Astrocyte (in vitro differentiated cells and primary cell): ENCODE measurements at places on chromosomes 12 and 14.

DNA sequence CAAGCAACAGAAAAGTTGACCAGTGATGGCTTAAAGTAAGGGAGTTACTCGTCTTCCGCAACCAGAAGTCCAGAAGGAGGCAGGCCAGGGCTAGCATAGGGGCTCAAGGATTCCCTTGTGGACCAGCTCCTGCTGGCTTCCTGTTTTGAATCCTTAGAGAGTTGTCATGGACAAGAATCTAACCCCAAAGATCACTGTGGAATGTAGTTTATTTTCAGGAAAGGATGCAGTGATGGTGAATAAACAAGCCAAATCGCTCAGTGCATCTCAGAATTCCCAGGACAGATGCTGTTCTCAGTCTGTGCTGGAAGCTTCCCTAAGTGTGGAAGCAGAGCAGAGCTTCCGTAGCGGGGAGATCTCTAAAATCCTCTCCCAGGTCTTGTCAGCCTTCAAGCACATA is 311.3 kb downstream of the C12orf75 start:
- DNase-seq, result no peak
- no peaks in the 10 kb centered on the region for H3K27me3 ChIP-seq
- H3K27ac ChIP-seq, result no peak overlapping the region
- no peaks in the 10 kb centered on the region for H3K4me1 ChIP-seq

DNA sequence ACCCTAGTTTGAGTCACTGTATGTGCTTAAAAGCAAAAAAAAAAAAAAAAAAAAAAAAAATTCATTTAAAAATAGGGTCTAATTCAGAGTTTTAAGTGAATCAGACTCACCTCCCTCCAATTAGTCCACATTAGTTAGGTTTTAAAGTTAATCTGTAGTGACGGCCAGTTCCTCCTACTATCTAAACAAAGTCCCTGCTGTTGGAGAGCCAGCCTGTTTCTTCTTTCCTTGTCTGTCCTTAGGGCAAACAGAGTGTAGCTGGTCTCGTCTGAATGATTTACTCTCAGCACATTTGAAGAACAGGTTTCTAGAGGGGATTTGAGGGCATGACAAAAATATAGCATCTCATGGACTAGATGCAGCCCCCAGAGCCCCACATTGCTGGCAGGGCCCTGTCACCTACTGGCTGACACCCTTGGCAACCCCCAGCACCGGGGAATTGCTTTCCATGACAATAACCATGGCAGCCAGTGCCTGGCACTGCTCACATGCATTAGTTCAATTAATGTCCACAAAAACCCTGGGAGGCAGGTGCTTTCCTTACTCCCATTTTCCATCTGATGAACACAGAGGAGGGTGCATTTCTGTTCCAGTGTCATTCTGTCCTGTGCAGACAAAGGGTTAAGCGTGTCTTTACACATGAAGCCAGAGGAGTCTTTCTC is 138.3 kb downstream of the PLXNC1 start:
- no peak for DNase-seq
- H3K27me3 ChIP-seq, result no peaks in the 10 kb centered on the region
- H3K36me3 ChIP-seq, result no peaks in the 10 kb centered on the region
- no peak overlapping the region for H3K27ac ChIP-seq
- H3K4me1 ChIP-seq, result peaks cover 17% of the 10 kb centered on the region

DNA sequence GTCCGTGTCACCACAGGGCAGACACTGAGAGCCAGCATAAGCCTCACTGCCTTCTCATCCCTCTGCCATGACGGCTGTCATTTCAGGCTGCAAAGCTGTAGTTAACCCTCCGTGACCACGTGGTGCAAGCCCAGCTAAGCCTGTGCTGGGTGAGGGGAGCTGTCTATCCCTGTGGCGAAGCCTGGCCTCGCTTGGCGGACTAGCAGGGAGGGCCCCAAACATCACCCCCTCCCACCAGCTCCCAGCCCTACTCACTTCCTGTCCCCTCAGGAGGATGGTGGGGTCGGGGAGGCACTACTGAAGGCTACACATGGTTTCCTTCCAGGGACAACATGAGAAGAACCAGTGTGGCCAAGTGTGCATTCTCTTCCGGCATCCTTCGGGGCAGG is 88.2 kb downstream of the CHGA start:
- no peaks in the 10 kb centered on the region for H3K27me3 ChIP-seq
- DNase-seq, result no peak
- H3K27ac ChIP-seq, result no peak overlapping the region
- no peak overlapping the region for H3K4me3 ChIP-seq

GRCh38 chr12:120598674-120599463 is 17.7 kb upstream of the POP5 start:
- H3K4me1 ChIP-seq, result no peaks in the 10 kb centered on the region
- peak; percentile 20 for DNase-seq
- H3K27ac ChIP-seq, result no peak overlapping the region
- H3K27me3 ChIP-seq, result peaks cover 13% of the 10 kb centered on the region

- no peaks in the 10 kb centered on the region for H3K27me3 ChIP-seq
- no peaks in the 10 kb centered on the region for H3K36me3 ChIP-seq
- H3K27ac ChIP-seq, result no peak overlapping the region
- DNase-seq, result no peak
- no peaks in the 10 kb centered on the region for H3K4me1 ChIP-seq
These were observed 13.4 kb downstream of the AKAP5 start for GRCh38 chr14:64478634-64479250.

GRCh38 chr12:53265783-53266182 is 2.3 kb upstream of the ESPL1 start:
- no peak overlapping the region for H3K27ac ChIP-seq
- H3K4me1 ChIP-seq, result peaks cover 9% of the 10 kb centered on the region
- no peaks in the 10 kb centered on the region for H3K27me3 ChIP-seq
- no peak overlapping the region for H3K4me3 ChIP-seq
- DNase-seq, result no peak

DNA sequence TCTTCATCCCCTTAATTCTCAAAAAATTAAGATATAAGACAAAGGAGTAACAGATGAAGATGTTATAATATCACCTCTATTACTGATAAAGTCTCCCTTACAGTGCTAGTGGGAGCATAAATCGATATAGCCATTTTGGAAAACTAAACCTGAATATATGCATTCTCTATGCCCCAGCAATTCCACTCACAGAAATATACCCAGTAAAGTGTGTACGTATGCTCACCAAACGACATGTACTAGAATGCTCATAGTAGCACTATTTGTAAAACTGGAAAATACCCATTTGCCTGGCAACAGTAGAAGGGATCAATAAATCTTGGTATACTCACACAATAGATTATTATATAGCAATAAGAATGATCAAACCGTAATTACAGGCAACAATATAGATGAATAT is 44.0 kb upstream of the HIF1A start:
- H3K27me3 ChIP-seq, result no peaks in the 10 kb centered on the region
- no peaks in the 10 kb centered on the region for H3K36me3 ChIP-seq
- H3K27ac ChIP-seq, result no peak overlapping the region
- H3K4me3 ChIP-seq, result no peak overlapping the region

GRCh38 chr12:77437206-77437605 is 371.8 kb upstream of the E2F7 start:
- H3K27ac ChIP-seq, result no peak overlapping the region
- no peaks in the 10 kb centered on the region for H3K4me1 ChIP-seq
- H3K36me3 ChIP-seq, result no peaks in the 10 kb centered on the region
- DNase-seq, result no peak
- H3K27me3 ChIP-seq, result no peaks in the 10 kb centered on the region

DNA sequence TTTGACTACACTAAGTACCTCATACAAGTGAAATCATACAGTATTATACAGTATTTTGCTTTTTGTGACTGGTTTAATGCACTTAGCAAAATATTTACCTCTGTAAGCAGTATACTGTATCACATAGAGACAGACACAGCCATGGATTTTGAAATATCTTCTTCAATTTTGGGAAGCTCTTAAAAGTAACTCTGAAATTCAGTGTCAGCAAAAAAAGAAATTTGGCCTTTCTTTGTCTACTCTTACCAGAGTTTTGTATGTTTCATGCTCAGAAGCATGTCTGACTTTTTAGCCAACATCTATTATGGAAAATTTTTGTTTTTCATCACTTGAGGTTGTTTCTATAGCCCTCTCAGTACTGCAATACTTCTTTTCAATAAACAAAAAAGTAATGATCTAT is 1102.2 kb downstream of the TRHDE start:
- no peak overlapping the region for H3K4me3 ChIP-seq
- H3K27ac ChIP-seq, result no peak overlapping the region
- H3K27me3 ChIP-seq, result no peaks in the 10 kb centered on the region
- no peaks in the 10 kb centered on the region for H3K4me1 ChIP-seq
- H3K36me3 ChIP-seq, result no peaks in the 10 kb centered on the region

DNA sequence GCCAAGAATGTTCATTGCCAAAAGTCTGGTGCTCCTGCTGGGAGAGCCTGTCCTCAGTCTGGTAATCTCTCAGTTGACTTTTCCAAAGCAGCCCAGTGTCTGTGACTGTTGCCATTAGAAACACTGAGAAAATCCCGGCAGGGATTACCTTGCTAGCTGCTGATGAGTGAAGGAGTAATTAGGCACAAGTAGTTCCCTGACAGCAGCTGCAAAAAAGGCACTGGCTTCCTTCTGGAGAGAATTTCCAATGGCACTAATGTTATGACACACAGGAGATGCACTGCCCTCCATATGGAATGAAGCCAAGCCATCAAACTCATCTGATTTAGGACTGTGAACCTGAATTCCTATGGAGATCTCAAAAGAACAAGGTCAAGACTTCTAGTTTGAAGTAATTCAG is 1321.2 kb upstream of the SEL1L start:
- no peak overlapping the region for H3K4me3 ChIP-seq
- no peaks in the 10 kb centered on the region for H3K27me3 ChIP-seq
- H3K4me1 ChIP-seq, result peaks cover 5% of the 10 kb centered on the region

GRCh38 chr14:52873065-52873464 is 77.8 kb downstream of the FERMT2 start:
- no peaks in the 10 kb centered on the region for H3K27me3 ChIP-seq
- DNase-seq, result no peak
- H3K27ac ChIP-seq, result no peak overlapping the region

DNA sequence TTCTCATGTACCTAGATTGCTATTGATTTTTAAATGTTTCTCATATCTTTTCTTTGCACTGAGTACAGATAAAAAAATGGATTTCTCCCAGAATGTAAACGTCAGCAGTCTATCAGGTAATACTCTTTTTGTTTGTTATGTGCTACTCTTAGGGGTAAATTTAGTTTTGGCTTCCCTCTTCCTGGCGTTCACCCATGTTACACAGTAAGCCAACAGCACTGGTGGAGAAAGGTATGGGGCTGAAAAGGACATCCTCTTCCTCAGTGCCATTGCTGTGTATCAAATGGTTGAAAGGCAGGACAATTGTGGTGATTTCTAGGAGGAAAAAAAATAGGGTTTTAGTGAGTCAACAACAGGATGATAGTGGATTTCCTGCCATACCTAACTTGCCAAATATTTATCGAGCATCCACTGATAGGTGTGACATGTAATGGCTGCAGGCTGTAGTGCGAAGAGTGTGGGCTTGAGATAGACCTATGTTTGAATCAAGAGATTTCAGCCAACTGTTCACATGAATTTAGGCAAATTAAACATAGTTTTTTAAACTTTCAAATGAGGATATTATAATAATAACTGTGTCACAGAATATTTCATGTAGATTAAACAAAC is 7.5 kb downstream of the KLRF2 start:
- H3K4me3 ChIP-seq, result no peak overlapping the region
- H3K4me1 ChIP-seq, result no peaks in the 10 kb centered on the region
- H3K27me3 ChIP-seq, result no peaks in the 10 kb centered on the region
- DNase-seq, result no peak
- no peak overlapping the region for H3K27ac ChIP-seq
- no peaks in the 10 kb centered on the region for H3K36me3 ChIP-seq

DNA sequence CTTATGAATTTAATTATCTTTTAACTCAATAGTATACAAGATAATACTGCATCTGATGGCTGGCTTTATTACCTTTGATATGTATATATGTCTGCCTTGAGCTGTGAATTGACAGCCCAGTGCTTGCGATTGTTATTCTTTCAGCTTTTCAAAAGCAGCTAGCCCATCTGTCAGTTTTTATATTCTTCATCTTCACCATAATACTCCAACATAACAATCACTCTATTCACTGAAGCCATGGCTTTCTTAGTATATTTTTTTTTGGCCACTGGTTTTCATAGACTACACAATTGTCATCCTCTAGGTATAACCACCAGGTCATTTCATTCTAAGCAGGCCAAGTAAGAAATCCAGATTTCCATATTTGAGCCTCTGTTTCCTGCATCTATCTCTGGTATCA is 1026.1 kb downstream of the FSCB start:
- DNase-seq, result no peak
- H3K4me3 ChIP-seq, result no peak overlapping the region
- no peaks in the 10 kb centered on the region for H3K27me3 ChIP-seq
- no peaks in the 10 kb centered on the region for H3K4me1 ChIP-seq
- H3K36me3 ChIP-seq, result no peaks in the 10 kb centered on the region

GRCh38 chr12:52602552-52602951 is 1.3 kb upstream of the KRT72 start:
- H3K27me3 ChIP-seq, result peaks cover 65% of the 10 kb centered on the region
- H3K4me1 ChIP-seq, result no peaks in the 10 kb centered on the region
- DNase-seq, result no peak
- no peaks in the 10 kb centered on the region for H3K36me3 ChIP-seq
- no peak overlapping the region for H3K27ac ChIP-seq

GRCh38 chr12:46920499-46920898 is 94.7 kb upstream of the SLC38A4 start:
- H3K4me3 ChIP-seq, result no peak overlapping the region
- H3K4me1 ChIP-seq, result peaks cover 4% of the 10 kb centered on the region
- no peaks in the 10 kb centered on the region for H3K36me3 ChIP-seq
- H3K27me3 ChIP-seq, result no peaks in the 10 kb centered on the region

GRCh38 chr14:105145381-105146180 is 23.0 kb downstream of the JAG2 start:
- DNase-seq, result no peak
- H3K4me1 ChIP-seq, result no peaks in the 10 kb centered on the region
- no peak overlapping the region for H3K27ac ChIP-seq
- no peaks in the 10 kb centered on the region for H3K36me3 ChIP-seq
- no peaks in the 10 kb centered on the region for H3K27me3 ChIP-seq
- H3K4me3 ChIP-seq, result no peak overlapping the region

- H3K27me3 ChIP-seq, result no peaks in the 10 kb centered on the region
- H3K4me3 ChIP-seq, result no peak overlapping the region
- no peak for DNase-seq
- H3K27ac ChIP-seq, result no peak overlapping the region
These were observed 3.0 kb downstream of the SDSL start for GRCh38 chr12:113424915-113425823.

DNA sequence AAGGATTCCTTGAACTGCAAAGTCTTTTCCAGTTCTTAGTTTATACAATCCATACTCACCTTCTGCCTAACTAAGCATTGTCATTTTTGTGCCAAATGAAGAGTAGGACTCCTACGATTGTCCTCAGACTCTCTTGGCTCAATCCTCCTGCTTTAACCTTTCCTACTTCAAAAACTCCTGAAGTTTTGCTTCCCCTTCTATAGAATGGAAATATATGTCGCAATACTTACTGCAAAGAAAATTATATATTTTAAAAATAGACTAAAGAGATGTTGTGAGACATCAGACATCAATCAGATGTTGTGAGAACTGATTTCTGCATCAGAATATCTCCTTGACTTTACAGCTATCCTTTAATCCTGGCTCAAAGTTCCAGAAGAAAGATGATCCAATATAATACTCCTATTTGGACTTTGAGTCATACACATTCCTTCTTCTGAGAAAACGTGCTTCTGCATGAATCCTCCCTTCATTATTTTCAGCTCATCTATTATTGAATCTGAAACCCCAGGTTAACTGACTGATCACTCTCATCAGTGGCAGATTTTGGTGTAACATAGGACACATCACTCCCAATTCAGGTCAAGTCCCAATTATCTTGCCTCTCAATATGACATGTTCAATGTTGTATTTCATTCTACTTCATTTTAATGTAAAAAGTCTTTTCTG is 48.8 kb downstream of the A2M start:
- H3K36me3 ChIP-seq, result no peaks in the 10 kb centered on the region
- no peak for DNase-seq
- no peaks in the 10 kb centered on the region for H3K27me3 ChIP-seq
- no peak overlapping the region for H3K4me3 ChIP-seq
- H3K4me1 ChIP-seq, result no peaks in the 10 kb centered on the region
